ENCODE measurements at places on chromosomes 1 and 21.

GRCh38 chr1:76909311-76909710 is 42.0 kb downstream of the ST6GALNAC5 start:
- no peak for DNase-seq

DNA sequence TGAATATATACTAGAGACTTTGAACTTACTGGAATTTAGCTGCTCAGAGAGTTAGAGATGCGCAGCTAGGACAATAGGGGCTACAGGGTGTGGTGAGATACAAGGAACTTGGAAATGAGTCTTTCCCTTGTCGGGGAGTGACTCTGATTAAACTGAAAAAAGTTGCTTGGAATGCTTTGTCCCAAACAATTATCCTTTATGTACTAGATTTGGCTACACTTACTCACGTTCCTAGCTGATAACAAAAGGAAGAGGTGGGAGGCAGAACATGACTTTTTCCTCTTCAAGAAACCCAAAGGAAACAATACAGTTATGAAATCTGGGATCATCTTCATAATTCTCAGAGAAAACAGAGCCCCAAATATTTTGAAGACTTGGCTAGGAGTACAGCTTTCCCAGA is 6.9 kb upstream of the CGN start:
- no peak for DNase-seq

DNA sequence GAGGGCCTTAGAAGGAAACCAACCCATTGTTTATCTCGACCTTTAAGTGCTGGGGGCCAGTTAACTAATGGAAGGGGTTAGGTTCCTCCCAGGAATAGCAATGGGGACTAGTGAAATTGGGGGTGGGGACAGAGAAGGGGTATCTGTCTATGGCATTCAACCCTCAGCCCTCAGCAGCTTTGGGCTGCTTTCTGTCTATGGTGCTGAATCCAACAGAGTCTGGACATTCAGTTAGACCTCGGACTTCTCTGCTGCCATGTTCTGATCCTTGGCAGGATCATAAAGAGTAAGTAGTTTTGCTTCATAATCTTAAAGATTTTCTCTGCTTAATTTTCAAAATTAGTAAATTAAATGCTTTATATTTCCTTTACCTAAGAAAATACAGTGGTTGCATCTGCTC is 2.6 kb upstream of the EPHA10 start:
- DNase-seq, result no peak

DNA sequence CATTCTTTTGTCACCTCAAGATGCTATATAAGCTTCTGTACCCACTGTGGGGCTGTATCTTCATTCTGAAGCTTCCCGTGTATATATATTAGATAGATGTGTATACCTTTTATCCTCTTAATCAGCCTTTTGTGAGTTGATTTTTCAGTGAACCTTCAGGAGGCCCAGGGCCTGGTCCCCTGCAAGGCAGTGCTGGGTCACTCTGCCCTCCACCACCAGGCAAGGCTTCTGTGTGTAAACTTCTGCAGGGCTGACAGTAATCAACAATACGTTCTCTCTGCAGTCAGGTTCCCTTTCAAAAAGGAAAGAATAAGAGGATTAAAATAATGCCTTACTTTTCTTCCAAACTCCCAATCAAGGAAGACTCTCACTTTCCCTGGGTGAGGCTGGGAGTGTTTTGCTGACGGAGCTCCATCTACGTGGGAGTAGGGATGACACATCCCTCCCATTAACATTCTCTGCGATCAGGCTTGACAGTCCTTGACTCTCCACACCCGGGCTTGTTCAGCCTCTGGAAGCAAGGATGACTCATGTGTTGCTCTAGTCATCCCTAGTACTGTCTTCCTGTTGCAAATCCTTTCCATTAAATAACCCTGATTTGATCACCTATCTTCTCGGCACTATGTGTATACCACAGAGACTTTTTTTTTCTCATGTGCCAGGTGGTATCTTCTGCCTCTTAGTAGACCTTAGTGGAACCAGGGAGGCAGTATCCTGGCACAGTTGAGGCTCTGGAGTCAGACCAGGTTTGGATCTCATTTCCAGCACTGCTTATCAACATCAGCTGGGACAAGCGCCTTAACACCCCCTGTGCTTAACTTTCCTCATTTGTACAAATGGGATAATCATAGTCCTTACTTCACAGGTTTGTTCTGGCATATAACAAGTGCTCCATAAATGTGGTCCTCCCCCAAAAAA is 70.3 kb upstream of the KCNK1 start:
- DNase-seq, result no peak

- DNase-seq, result no peak
Observed at GRCh38 chr21:18252256-18252655, 7.6 kb downstream of the CHODL start.
